Right ventricle myocardium inferior (tissue), 1 donor: ENCODE measurements at places on chromosomes 1 and 21.

GRCh38 chr1:15066191-15066590 lies 87.4 kb upstream of the TMEM51 start:
- DNase-seq: no peak

DNA sequence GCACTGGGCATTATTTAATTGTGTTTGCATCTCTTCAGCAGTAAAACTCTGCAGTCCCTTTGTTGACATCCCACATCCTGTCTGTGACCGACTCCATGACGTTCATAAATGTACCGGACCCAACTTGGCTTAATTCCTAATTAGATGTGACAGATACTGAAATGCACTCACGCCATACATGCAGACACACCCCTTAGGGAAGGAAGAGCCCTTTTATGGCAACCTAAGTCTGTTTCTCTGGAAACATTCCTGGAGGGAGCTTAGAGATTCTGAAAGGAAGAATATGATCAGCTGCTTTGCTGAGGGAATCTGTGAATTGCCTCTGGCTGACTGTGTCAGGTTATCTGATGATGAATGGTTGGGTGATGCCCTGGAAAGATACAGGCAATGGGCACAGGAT lies 33.4 kb downstream of the ADAMTS5 start:
- DNase-seq: no peak

- DNase-seq: no peak
Measured at GRCh38 chr1:245301162-245301580, 146.4 kb downstream of the KIF26B start.

DNA sequence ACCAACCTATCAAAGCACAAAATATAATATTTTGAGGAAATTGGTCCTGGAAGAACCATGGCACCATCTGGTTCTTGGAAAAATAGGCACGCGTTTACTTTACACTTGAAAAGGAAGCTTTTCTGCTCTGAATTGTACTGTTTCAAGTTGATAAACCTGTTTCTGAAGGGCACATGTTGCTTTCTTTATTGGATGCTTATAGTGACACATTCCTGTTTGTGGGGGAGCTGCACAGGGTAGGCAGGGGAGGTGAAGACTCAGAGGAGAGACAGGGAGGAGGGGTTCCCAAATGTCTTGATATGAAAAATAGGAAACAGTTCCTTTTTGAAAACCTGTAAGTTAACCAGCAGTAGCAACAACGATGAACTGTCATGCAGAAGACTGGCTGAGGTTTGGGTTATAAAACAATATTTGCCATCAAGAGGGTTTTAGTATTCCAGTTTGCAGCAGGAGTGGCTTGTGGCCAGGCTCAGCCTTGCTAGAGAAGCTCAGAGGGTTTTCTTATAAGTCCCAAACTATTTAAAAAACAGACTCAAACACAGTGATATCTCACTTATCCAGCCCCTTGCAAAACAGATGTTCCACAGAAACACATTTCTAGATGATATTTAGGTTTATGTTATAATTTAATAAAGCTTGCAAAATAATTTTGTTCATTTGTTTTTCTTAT lies 127.0 kb upstream of the MROH9 start:
- no peak for DNase-seq

- DNase-seq: no peak
Measured at GRCh38 chr1:226692051-226692792, 46.9 kb downstream of the ITPKB start.

GRCh38 chr1:226708342-226708780 lies 30.7 kb downstream of the ITPKB start:
- DNase-seq: no peak

DNA sequence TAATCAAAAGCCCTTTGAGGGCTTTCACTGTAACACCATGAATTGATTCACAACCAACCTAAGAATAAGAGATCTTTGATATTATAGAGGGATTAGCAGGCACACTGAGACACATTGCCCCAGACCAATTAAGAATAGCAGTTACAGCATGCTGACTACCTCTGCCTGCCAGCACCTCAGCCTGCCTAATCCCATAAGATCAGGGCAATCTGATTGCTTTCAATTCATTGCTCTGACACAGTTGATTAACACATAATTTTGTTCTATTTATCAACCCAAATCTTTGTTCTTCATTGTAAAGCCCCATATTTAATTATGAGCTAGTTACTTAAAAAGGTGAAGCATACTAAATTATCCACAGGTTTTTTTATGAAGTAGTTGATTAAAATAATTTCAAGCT lies 548.8 kb upstream of the ZP4 start:
- no peak for DNase-seq

GRCh38 chr1:200296091-200296661 lies 113.7 kb downstream of the ZNF281 start:
- DNase-seq: no peak

- DNase-seq: no peak
Measured at GRCh38 chr1:84756455-84757082, 66.3 kb upstream of the SSX2IP start.

GRCh38 chr1:117371441-117372151 lies 4.3 kb downstream of the MAN1A2 start:
- DNase-seq: no peak

GRCh38 chr1:245969283-245969682 lies 537.8 kb downstream of the SMYD3 start:
- DNase-seq: no peak

DNA sequence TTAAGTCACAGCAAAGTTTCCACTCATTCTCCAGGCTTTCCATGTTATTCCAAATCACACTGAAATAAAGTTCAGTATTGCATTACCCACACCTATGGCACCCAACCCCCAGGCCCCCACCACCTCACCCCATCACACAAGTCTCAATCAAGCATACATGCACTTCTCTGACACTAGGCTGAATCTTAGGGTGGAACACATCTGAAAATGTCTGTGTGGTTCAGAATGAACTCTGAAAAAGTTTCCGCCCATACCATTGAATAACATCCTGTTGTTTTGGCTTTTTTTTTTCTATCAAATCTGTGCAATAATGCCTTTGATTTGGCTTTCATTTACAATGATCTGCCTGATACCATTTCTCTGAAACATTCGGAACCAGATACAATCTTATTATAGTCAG lies 25.8 kb upstream of the LRRC8C start:
- no peak for DNase-seq

GRCh38 chr1:235022981-235023710 lies 105.5 kb downstream of the TOMM20 start:
- no peak for DNase-seq

- DNase-seq: no peak
Measured at GRCh38 chr1:180962178-180962577, 49.5 kb downstream of the KIAA1614 start.

DNA sequence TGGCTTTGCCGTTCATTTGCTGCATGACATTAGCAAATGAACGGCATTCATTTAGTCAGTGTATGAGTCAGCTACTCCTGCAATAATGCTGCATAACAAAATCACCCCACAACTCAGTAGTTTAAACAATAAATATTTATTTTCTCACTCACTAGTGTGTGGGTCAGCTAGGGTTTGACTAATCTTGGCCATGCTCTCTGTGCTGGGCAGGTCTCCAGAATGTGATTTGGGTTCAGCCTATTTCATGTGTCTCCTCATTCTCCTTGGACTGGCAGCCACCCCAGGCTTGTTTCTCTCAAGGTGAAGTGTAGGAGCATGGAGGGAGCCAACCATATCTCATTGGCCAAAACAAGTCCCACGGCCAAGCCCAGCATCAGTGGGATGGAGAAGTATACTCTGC lies 104.3 kb downstream of the LACTBL1 start:
- DNase-seq: no peak

- no peak for DNase-seq
Measured at GRCh38 chr1:925561-926421, 2.1 kb downstream of the SAMD11 start.

DNA sequence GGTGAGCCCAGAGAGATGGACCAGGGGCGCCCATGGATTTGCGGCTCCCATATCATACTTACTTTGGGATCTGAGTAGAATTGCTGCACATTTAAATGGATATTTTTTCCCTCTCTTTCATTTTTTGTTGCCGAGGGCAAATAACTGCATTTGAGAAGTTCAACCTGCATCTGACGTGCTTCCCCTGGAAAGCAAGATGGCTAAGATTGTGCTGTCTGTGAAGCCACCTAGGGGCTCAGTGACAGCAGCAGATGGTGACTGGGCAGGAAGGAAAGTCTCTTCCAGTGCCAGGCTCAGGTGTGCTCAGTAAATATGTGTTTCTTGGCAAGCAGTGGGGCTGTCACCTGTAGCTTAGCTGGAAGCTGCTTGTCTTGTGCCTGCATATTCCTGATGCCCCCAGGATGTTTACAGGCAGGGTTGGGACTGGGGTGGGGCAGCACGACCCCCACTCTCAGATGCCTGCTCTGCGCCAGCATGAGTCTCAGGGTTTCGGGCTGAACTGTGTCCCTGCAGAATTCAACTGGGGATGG lies 59.8 kb upstream of the ETV3 start:
- no peak for DNase-seq

GRCh38 chr1:170604065-170604464 lies 59.9 kb upstream of the PRRX1 start:
- DNase-seq: no peak

GRCh38 chr1:2526824-2527555 lies 594 bp upstream of the PANK4 start:
- no peak for DNase-seq

GRCh38 chr1:46190539-46190938 lies 7.7 kb downstream of the POMGNT1 start:
- no peak for DNase-seq

DNA sequence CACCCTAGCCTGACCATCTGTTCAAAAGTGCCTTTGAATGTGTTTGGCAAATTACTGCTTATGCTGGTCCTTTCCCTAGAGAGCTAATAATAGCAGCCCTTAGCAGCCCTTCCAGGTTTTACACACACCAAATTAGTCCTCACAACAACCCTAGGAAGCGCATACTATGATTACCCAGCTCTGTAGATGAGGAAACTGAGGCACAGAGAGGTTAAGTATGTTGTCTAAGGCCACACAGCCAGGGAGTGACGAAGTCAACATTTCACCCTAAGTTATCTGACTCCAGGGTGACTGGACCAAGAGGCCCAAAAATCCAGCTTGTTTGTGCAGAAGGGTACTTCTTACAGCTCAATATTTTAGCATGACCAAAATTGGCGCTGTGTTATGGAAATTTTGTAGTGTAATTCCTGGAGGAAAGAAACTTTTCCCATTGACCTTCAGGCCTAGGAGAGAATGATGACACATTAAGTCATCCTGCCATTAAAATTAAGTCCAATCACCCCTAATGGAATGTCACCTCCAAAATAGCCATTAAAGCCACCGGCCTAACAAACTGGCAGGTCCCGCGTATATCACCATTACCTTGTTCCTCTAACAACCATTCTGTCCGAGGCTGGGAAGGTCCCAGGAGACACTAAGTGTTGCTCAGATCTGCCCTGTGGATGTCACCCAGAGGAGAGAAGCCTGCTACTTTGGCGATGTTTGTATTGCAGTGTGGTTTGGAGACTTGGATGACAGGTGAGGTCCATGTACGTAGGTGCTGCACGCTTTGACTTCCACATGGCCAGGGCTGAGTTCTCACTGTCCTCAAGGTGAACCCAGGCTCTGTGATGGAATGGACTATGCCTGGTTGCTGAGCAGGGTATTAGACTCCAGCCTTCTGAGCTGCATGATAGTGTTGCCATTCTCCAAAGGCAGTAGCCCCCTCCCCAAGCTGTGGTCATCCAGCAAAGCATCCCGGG lies 258.3 kb downstream of the TOMM20 start:
- no peak for DNase-seq

- DNase-seq: no peak
Measured at GRCh38 chr1:7493711-7494454, 277.2 kb upstream of the VAMP3 start.

DNA sequence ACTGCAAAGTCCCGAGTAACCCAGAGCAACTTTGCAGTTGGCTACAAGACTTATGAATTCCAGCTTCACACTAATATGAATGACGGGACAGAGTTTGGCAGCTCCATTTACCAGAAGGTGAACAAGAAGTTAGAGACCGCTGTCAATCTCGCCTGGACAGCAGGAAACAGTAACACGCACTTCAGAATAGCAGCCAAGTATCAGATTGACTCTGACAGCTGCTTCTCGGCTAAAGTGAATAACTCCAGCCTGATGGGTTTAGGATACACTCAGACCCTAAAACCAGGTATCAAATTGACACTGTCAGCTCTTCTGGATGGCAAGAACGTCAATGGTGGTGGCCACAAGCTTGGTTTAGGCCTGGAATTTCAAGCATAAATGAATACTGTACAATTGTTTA lies 66.8 kb downstream of the ACBD6 start:
- DNase-seq: no peak

- DNase-seq: no peak
Measured at GRCh38 chr1:177686933-177687332, 282.9 kb downstream of the SEC16B start.

- no peak for DNase-seq
Measured at GRCh38 chr21:21921410-21922232, 923.4 kb downstream of the NCAM2 start.

DNA sequence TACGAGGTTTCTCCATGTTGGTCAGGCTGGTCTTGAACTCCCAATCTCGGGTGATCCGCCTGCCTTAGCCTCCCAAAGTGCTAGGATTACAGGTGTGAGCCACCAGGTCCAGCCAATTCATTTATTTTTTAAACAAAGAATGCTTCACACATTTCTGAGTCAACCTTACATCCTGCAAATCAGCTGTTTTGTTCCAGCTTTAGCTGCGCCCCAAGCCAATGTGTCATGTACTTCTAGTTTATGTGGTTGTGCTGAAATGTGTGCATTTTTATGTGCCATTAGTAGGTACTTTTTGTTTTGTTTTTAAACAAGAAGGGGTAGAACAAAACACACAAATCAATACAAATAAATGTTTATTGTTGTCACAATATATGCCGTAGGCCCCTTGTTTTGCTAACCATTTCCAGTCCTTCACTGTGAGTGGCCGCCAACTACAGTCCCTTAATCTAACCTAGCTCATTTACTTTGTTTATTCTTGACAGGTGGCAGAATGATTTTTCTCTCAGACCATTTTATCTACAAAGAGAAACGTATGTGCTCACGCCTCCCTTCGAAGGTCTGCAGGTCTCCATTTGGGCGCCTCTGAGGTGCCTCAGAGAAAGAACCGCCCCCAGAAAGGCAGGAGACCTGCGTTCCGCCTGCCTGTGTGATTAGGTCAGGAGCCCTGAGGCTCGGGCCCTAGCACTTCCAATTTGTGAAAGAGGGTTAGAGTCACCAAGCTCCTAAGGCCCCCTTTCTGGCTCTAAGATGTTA lies 2.8 kb upstream of the CASQ2 start:
- no peak for DNase-seq

DNA sequence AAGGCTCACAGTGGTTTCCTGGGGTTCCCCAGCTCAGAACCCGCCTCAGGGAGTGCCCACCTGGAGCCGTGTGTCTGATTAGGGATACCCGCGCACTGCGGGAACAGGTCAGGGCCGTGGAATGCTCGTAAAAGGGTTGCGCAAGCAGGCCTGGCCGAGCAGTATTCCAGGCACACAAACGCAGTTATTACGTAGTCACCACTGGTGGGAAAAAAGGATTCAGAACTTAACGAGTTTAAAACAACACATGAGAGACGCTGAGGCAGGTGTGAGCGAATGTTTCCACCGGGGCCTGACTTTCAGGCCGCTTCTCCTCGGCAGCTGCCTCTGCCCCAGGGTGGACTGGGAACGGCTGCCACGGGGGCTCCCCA lies 18.2 kb downstream of the PLCH2 start:
- no peak for DNase-seq

GRCh38 chr1:224506141-224506814 lies 71.7 kb upstream of the WDR26 start:
- DNase-seq: no peak

GRCh38 chr1:88317396-88317795 lies 366.7 kb upstream of the PKN2 start:
- DNase-seq: no peak
